ENCODE measurements at places on chromosomes 3 and 15.

DNA sequence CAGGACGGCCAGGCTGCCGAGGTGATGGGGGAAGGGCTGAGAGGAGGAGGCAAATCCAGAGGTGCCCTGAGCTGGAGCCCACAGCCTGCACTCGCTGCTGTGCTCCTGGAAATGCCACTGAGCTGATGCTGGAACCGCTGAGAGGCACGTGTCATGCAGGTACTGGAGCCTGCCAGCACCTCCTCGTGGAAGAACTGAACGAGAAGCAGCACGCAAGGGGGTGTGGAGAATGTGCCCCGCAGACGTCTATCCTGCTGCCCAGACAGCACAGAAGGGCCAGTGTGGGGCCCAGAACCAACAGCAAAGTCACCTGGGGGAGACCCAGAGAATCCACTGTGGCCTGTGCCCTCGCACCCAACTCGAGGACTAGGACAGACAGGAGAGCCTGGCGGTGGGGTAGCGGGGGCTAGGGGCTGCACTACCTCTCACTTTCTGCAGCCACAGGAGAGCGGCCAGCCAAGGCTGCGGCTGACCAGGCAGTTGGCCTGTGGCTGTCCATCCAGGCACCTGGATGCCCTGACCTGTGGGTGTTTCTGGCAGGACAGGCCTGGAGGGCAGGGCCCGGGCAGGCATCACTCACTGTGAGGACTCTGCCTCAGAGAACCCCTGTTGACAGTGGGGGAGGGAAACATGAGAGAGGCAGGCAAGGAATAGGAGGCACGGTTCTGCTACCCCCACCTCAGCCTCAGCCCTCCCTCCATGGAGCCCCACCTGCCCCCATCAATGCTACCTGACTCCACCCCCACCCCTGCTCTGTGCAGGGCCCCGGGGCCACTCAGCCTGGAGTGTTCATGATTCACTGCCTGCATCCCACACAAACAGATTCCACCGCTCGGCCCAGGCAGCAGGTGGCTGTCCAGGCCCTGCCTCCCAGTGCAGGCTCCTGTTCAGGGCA, 213.1 kb downstream of the TBC1D2B start:
- DNase-seq, result no peak

- no peak for DNase-seq
Observed at GRCh38 chr3:53680028-53680427, 166.2 kb downstream of the CHDH start.

- DNase-seq, result no peak
Observed at GRCh38 chr3:184360070-184360928, 1.1 kb downstream of the CLCN2 start.

DNA sequence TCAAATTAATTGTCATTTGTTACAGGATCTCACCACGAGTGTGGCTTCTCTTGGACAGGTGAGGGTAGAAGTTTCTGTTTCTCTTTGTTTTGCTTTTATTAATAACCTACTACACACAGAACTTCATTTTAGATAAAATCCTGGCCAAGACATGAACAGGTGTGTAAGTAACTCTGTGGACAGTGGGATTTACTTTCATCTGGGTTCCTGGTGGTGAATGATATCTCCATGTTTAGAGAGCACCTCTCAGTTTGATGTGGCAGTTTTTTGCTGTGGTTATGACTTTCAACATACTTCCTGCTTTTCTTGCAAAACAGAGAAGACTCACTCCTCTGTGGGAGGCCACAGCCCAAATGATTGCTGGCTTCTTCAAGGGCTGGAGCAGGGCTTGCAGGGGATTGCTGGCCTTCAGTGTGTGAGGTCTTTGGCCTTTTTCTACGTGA, 71.1 kb upstream of the XCR1 start:
- DNase-seq, result peak; percentile 44

DNA sequence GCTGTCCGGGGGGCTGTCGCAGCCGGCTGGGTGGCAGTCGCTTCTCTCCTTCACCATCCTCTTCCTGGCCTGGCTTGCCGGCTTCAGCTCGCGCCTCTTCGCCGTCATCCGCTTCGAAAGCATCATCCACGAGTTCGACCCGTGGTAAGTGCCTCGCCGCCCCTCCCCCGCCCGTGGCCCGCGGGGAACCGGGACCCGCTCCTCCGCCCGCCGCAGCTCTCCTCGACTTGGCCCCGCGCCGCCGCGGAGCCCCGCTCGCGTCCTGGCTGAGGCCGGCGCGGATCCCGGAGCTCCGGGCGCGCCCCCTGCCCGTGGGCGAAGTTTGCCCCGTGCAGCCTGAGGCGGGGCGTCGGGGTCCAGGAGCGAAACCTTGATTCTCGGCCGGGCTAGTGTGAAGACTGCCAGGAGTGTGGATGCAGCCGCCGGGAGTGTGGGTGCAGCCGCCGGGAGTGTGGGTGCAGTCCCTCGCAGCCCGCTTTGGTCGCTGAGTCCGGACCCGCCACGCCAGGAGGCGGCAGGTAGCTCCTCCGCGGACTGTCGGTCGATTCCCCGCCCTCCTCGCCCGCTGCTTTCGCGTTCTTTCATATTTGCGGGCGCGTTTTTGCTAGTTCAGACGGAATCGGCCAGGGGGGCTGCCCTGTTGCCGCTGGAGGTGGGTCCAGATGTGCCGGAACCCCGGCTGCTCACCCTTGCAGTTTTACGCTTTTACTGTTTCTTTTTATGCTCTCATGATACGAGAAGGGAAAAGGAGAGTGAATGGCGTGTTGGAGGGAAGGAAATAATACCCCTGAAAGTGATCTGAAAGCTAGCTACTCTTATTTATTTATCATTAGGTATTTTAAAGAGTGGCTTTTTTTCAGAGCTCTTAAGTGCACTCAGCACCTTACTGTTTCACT, 692 bp downstream of the STT3B start:
- DNase-seq, result peak; percentile 39

DNA sequence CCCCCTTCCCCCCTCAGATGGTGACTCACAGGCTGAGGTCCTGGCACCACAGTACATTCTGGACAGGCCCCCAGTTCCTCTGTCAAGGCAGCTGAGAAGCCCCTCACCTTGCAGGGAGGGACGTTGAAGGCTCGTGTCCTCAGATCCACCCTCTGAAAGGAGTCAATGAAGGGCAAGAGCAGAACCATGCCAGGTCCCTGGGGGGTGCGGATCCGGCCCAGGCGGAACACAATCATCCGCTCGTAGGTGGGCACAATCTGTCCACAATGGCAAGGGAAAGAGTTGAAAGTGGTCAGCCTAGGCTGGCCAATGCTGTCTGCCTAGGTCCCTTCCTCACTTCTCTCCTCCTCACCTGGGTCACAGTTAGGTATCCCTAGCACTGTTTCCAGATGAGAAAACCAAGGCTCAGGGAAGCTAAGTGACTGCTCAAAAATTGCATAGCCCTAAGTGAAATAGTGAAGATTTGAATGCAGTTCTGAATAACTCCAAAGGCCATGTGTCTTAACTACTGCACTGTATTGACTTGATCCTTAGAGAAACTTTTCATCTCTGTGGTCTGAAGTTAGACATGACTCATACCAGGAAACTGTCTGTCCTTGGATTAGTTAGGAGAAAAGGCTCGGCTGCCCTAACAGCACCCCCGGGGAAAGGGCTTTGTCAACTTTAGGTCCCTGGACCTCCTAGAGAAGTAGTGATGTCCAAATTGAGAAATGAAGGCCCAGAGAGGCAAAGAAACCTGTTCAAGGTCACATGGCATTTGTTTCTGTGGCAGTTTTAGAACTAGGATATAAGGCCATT, 2.9 kb downstream of the STOML1 start:
- no peak for DNase-seq

GRCh38 chr3:6321999-6322398, 538.9 kb upstream of the GRM7 start:
- DNase-seq, result no peak

DNA sequence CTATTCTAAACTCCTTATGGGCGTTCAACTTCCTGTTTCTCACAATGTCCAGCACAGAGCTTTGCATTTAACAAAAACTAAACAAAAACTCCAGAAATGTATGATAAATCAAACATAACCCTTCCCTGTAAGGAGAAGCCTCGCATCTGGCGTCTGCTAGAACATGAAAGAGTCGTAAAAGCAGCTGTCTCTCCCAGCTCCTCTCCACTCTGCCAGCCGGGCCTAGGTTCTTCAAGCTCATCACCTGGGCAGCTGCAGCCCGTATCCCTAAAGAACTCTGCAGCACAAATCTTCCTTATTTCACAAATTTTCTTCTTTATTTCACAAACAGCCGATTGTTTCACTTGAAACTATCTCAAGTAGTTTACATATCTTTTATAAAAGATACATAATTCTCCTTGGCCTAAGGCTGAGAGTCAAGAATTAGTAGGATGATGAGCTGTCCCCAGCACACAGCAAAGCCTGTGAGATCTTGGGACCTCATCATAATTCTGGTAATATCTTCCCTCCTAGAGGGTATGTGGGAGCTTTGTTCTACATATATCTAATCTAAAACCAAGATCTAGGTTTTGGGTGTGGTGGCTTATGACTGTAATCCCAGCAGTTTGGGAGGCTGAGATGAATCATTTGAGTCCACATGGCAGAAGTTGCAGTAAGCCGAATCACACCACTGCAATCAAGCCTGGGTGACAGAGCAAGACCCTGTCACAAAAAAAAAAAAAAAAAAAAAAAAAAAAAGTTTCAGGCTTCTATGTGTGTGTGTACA, 35.3 kb downstream of the ANXA2 start:
- no peak for DNase-seq

DNA sequence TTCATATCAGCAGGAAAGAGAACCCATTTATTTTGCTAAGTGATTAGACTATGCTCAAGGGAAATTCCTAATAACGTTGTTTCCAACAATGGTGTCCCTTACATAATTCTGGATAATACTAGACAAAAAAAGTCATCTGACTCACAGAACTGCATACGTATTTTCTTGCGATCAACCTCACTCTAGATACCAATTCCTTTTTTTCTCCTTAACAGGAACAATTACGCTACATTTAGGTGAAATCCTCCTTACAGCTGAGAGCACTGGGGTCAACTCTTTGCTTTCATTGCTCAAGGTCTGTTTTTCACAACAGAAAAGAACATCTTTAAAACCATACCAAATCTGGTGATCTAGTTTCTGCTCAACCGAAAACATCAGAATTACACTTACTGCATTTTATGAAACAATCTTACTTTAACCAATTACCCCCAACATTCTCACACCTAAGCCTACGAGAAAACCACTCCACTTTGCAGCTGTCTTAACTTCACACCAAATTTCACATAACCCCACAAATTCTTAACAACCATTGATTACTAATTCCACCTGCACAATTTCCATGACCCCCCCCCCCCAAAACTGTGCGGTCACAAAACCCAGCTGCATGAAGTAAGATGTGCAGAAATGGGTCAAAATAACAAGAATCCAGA, 61.2 kb upstream of the ICE2 start:
- no peak for DNase-seq

Data from GM13977 (cell line).